ENCODE measurements at places on chromosomes 7 and 10.

DNA sequence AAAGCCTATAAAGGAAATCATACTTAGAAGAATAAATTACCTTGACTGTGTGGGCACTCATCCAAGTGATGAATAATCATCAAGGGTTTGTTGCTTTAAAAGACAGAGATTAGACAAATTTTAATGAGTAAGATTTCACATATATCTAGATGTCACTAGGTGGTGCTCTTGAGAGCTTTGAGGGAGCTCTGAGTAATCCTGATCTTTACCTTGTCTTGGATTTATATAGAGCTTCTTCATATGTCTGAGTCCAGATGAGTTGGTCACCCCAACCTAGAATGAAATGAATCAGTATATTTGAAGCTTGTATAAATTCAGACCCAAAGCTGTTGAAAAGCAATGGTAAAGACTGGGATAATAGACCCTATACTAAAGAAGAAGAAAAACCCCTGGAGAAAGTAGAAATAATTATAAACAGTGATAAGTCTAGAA lies 3.7 kb downstream of the AGR2 start:
- DNase-seq: peak; percentile 62

GRCh38 chr10:62333135-62333889 lies 40.9 kb upstream of the ZNF365 start:
- DNase-seq: no peak

GRCh38 chr7:141291541-141291940 lies 217.7 kb downstream of the TMEM178B start:
- no peak for DNase-seq

DNA sequence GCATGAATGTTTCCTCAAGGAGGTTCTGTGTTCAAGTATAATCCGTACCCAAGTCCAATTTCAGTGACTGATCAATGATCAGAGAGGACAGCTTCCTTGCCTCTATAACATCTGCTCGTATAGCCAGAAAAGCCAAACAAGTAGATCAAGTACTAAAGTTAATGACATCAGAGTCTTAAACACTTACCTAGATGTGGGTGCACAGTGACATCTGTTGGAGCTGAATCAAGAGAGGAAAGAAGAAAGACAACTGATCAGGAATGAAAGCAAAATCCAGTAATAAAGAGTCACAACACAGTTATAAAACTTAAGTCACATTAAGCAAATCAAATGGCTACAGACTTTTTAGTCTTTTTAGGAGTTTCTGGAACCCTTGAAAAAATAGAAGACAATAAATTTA lies 236.5 kb downstream of the RELN start:
- DNase-seq: peak; percentile 21

GRCh38 chr10:28169525-28169924 lies 133.3 kb downstream of the MPP7 start:
- DNase-seq: no peak

DNA sequence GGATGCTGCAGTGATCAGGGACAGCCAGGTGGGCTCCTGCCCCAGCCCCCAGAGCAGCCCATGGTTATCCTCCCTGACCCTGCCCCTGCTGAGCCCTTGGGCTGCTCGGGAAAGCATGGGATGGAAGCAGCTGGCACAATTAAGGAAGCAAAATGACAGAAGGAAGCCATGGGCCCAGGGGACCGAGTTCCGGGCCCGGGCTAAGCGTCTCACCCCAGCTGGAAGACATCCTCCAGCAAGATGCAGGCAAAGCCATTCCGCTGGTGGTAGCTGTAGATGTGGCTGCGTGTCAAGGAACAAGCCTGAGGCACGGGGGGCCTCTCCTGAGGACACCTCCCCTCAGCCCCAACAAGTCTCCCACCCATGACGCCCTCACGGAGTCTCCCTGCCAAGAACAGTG lies 1.1 kb downstream of the ATG9B start:
- DNase-seq: no peak

DNA sequence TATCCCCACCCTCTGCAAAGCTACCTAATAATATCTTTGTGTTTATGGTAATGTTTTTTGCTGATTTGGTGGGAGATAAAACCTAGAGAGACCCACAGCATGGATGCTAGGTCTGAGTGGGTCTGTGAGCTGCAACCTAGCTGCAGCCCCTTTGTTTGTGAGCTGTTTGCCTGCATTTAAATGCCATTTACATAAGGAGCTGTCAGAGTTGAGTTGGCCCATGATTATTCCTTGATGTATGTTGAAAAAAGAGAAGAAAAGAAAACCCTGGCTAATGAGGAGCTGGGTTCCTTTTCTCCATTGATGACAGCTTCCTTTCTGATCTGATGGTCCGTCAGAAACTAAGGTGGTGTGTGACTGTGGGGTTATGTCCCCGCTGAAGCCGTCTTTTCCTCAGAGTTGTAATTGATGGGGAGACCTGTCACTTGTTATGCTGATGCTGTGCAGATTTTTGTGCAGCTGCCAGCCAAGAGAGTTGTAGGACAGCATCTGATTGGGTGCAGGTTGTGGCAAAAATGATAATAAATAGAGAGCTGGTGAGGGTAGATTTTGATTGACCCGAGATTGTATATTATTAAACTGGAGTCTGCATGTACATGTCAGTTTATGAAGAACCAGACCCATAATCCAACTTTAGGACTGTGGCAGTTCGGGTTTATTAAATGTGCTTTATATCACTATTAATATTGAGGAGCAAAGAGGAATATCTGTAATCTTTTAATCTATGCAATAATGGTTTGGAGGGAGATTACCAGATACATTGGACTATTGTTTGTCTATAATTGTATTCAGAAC lies 219.8 kb downstream of the AUTS2 start:
- no peak for DNase-seq

DNA sequence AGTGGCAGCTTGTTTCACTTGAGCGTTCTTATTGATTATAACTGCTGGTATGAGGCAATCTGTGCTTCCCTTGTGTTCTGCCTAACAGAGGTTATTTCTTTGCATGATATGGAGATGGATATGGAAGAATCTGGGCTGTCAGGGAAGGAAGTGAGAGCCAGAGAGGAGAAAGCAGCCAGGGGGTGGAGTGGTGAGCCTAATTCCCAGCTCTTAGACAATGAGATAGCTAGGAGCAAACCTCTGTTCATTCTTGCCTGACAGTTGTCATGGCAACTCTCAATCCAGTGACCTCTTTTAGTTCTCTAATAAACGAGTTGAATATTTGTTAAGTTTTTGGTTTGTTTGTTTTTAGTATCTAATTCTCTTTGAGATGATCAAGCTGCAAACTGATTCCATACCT lies 214.3 kb downstream of the NRG3 start:
- no peak for DNase-seq

- DNase-seq: no peak
These were observed 20.8 kb downstream of the SH3PXD2A start for GRCh38 chr10:103834436-103835095.

- DNase-seq: no peak
These were observed 11.5 kb upstream of the MALSU1 start for GRCh38 chr7:23287612-23288011.

GRCh38 chr7:99997545-99998137 lies 17.8 kb upstream of the ZKSCAN1 start:
- DNase-seq: no peak

GRCh38 chr7:130441408-130441869 lies 623 bp upstream of the CEP41 start:
- peak; percentile 71 for DNase-seq

- DNase-seq: no peak
These were observed 66.3 kb upstream of the FRMD4A start for GRCh38 chr10:14397066-14397465.
